Activated gamma-delta T cell (primary cell): ENCODE measurements at places on chromosomes 11 and 22.

DNA sequence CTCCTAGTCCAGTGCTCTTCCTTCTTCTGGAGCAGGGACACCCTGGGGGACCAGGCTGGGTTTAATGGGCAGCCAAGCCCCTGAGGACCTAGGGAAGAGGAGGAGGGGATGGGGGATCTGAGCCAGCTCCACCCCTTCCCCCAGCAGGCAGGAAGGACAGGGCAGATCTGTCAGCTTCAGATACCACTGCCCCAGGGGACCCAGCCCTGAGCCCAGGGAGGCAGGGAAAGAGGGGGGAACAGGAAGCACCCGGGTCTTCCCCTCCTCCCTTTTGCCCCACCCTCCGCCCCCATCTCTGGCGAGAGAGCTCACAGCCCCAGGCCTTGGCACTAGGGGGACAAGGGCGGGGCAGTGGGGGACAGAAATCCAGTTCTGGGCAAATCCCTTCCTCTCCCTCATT lies 11.7 kb upstream of the SOX10 start:
- DNase-seq: no peak

- DNase-seq: no peak
Observed at GRCh38 chr11:21177379-21177778, 508.0 kb downstream of the NELL1 start.

- no peak for DNase-seq
Observed at GRCh38 chr11:116710001-116710674, 62.6 kb downstream of the BUD13 start.

DNA sequence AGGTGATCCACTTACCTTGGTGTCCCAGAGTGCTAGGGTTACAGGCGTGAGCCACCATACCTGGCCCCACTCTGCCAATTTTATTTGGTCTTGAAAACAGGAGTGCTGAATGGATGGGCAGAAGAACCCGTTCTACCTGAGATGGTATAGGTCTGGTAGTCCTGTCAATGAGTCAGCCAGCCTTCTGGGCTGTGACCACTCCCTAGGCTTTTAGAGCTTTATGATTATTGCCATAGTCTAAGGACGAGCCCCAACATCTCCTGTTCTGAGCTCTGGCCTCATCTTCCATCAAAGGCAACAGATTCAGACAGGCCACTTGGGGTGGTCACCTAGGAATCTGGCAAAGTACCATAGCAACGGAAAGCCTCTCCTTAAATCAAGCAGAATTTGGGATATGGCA lies 11.5 kb downstream of the ZDHHC5 start:
- no peak for DNase-seq

- DNase-seq: no peak
Observed at GRCh38 chr11:75145972-75146519, 4.9 kb upstream of the SLCO2B1 start.

GRCh38 chr11:128483211-128483788 lies 104.1 kb downstream of the ETS1 start:
- no peak for DNase-seq

DNA sequence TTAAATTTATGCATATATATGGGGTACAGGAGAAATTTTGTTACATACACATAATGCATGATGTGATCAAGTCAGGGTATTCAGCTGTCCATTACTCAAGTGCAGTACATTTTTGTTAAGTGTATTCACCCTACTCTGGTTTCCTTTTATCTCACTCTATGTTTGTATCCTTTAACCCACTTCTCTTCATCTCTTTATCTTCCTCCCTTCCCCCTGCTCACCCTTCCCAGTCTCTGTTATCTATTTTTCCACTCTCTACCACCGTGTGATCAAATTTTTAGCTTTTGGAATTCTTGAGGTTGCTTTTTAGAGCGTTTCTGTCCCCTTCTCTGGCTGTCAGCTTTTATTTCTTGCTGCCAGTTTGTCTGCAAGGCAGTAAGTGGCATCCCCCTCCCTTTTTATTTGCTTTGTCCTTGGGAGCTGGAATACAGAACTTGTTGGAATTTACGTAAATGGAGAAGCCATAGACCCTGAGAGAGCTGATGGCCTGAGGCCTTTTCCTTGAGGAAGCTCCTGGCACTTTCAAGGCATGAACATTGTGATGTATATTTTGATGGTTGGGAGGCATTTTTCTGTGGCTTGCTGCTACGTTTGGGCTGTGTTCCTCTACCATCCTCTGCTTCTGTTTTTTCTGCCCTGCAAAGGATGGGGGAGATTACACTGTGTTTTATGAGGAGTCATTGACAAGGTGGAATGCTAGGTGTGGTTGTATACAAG lies 148.6 kb downstream of the LDLRAD3 start:
- no peak for DNase-seq

- DNase-seq: no peak
Observed at GRCh38 chr11:120547811-120548681, 36.5 kb downstream of the GRIK4 start.

- DNase-seq: no peak
Observed at GRCh38 chr22:50148991-50149721, 21.4 kb upstream of the PANX2 start.

- no peak for DNase-seq
Observed at GRCh38 chr11:113296447-113297205, 17.8 kb upstream of the TTC12 start.

DNA sequence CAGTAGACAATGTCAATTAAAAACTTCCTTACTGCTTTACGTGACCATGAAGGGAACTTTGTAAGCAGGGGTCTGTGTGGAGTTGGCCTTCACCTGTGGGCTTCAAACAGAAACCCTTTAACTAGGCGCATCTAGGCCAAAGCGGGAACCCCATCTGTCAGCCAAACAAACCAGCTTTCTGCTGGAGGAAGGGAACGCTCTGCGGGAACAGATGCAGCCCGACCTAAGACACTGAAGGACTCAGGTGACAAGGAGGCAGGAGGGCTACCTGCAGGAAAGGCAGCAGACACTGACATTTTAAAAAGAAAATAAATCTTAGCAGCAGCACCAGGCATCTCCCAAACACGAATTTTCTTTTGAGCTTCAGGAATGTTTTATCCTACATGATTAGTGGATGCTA lies 78.4 kb downstream of the CADM1 start:
- no peak for DNase-seq

GRCh38 chr22:36795633-36796032 lies 19.7 kb upstream of the IFT27 start:
- no peak for DNase-seq

DNA sequence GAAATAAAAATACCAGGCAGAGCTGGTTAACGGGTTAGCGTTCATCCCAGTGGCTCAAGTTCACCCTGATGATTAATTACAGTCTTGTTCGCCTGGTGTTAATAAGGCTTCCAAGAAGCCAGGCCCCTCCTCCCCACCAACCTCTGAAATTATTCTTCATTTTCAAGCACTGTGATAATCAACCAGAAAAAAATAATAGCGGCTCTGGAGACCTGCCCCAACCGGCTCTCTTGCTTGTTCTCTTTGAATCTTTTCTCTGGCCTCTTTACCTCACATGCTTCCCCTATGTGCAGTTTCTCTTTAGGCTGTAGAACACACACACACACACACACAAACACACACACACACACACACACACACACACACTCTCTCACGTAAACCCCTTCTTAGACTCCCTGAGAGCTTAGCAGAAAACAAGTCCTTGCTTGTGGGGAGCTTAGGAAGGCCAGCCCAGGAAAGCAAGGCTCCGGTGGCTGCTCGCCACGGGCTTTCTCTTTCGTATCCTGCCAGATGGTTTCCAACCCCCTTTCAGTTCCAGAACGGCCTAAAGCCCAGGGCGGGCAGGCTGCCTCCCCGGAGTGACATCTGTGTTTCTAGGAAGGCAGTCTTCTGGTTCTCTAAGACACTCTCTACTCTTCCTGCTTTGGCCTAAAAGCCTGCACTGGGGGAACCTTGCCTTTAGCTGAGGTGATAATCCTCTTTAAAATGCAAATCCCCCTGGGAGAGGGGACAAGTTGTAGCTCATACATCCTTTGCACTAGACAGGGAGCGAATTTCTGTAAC lies 106.4 kb upstream of the SESN3 start:
- DNase-seq: no peak

DNA sequence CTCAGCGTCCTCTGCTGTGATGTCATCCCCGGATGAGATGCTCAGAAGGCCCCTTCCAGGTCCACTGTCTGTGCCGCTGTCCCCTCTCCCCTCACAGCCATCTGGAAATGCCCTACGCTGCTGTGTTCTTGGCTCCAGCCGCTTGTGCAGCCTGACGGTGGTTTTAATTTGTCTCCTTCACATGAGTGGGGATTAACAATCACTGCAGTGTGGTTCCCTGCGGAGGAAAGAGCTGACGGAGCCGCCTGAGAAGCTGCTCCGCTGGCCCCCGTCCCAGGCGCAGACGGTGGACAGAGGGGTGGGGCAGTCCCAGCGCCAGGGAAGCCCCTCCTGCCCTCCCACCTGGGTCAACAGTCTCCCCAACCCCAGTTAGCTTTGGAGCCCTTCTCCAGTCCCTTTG lies 67.5 kb upstream of the PHF21B start:
- no peak for DNase-seq

DNA sequence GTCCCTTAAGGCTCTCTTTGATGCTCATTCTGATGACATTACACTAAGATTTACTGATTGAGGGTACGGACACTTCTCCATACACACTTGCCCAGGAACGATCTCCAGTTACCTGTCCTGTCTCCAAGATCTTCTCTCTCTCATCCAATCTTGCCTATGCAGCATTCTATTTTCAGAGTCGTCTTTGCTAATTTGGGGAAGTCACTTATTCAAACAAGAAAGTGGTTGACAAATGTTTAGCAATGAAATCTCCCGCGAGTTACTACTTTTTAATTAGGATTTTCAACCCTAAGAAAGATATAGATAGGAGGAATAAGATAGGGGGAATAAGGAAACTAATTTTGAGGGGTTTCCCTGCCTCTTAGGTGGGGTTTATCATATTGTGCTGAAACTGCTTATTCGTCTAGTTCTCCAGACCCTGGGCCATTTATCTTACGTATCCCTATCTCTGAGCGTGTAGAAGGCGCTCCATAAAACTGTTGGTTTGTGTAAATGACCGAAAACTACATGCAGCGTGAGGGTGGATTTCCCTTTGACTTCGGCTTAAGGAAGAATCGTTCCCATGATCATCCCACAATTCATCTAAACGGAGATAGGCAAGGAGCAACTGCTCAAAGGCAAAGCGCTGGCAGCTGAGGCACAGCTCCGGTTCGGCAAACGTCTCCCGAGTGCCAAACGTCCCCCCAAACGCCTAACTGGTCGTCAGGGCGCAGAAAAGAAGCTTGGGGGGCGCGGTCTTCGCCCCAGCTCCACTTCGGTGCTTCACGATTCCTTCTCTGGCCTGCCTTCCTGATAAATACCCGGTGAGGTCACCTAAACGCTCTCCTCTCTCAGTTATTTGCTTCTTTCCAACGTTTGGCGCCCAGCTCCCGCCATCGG lies 804 bp downstream of the APIP start:
- DNase-seq: no peak

DNA sequence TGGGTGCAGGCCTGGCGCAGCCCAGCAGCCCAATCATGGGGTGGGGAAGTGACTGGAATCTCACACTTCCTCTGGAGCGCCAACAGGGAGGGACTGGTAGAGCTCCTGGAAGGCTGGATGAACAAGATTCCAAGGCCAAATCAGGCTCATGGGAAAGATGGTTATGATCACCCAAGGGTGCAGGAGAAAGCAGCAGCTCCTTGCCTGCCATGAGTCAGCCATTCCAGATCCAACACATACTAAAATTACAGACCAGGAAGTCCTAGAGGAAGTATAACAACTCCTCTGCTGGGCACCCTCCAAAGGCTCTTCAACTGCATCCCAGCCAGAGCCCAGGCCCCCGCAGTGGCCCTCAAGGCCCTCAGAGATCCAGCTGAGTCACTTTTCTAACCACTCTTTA lies 427.3 kb downstream of the TENM4 start:
- DNase-seq: no peak

DNA sequence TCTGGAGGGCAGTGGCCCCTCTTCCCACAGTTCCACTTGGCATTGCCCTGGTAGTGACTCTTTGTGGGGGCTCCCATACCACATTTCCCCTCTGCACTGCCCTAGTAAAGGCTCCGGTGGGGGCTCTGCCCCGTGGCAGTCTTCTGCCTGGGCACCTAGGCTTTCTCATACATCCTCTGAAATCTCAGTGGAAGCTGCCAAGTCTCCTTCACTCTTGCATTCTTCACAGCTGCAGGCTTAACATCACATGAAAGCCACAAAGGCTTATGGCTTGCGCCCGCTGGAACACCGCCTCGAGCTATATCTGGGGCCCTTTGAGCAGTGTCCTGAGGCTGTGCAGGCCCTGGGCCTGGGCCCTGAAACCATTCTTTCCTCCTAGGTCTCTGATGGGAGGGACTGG lies 25.3 kb downstream of the PLEKHB1 start:
- DNase-seq: no peak

DNA sequence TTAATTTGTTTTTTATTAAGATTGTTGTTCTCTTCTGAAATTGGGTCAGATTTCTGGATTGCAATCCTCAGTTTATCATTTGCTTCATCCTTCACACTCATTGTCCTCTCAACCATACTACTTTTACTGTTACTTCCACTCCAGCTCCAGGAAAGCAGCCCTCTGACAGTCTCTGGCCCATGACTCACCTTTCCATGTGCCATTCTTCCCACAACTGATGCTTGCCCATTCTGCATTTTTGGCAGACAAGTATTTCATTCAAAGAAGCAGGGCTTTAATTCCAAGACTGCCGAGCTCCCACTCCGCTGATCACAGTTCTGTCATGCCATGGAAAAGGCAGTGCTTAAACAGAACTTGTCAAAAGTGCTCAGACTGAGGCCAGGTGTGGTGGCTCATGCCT lies 139.2 kb downstream of the WNT11 start:
- no peak for DNase-seq

DNA sequence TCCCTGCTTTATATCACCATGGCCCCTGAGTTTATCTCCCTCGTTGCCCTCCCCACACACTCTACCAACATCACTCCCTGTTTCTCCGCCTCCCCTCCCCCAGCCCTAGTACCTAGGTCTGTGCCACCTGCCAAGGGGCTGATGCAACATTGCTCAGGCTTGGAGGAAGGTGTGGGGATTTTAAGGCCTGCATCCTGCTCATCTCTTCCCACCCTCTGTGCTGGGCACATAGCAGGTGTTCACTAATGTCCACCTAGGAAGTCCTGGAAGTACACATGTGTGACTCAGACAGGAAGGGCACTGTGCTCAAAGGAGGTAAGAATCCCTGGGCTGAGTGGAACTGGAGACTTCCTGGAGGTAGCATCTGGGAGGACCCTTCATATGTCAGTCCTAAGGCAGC lies 37.0 kb downstream of the PDE2A start:
- DNase-seq: no peak
